ENCODE measurements at places on chromosomes 3 and 15.
A peak's percentile ranks its signal among the peaks of the same experiment; 100 is the strongest.

DNA sequence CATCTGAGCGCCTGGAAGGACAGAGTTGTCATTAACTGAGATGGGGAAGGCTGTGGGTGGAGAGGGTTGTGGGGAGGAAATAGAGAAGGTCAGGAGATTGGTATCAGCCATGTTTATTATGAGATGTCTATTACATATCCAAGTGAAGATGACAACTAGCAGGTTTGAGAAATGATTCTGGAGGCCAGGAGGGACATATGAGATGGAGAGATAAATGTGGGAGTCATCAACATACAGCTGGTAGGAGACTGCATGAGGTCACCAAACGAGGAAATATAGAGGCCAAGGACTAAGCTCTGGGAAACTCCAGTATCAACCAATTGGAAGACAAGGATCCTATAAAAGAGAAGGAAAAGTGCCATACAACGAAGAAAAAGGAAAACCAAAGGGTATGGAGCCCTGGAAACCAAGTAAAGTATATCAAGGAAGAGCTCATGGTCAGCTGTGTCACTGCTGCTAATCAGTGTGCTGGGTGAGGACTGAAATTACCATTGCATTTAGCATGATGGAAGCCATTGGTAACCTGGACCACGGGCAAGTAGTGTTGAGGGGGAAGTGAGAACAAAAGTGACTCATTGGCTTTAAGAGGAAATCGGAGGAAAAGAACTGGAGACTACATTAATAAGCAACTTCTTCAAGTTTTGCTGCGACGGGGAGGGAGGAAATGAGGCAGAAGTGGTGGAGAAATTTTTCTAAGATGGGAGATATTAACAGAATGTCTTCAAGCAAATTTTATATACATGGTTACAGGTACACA, 14.0 kb upstream of the UACA start:
- DNase-seq, result no peak

GRCh38 chr3:126353694-126354321, 3.4 kb downstream of the KLF15 start:
- no peak for DNase-seq

GRCh38 chr3:102339671-102340070, 95.1 kb upstream of the ZPLD1 start:
- no peak for DNase-seq

- DNase-seq, result no peak
Measured at GRCh38 chr3:197306374-197307086, 8.1 kb upstream of the DLG1 start.

DNA sequence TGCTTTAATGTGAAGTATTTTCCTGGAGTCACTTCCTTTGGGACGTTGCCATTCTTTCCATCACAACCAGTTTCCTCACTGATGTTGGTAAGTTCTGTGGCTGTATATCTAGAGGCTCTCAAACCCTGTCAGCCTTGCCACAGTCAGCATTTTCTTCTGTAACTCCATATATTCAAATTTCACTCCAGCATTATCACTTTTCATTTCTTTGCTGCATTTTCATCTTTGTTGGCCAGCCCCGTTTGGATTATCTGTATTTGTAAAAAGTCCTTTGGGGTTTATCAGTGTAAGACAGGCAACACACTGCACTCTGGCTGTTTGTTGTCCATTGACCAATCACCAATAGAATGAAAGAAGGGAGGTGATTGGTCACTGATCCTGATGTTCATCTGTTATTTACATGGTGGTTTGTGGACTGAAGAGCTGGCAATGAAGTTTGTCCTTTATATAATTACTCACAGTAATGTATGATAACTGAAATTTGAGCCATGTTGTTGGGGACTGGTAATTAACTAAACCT, 20.3 kb downstream of the GMPS start:
- no peak for DNase-seq

GRCh38 chr3:43879166-43879565, 188.4 kb downstream of the ABHD5 start:
- no peak for DNase-seq

- peak; percentile 6 for DNase-seq
Measured at GRCh38 chr15:75650908-75651809, 3.4 kb downstream of the SNX33 start.

GRCh38 chr3:170096342-170096741, 58.5 kb downstream of the GPR160 start:
- DNase-seq, result no peak

DNA sequence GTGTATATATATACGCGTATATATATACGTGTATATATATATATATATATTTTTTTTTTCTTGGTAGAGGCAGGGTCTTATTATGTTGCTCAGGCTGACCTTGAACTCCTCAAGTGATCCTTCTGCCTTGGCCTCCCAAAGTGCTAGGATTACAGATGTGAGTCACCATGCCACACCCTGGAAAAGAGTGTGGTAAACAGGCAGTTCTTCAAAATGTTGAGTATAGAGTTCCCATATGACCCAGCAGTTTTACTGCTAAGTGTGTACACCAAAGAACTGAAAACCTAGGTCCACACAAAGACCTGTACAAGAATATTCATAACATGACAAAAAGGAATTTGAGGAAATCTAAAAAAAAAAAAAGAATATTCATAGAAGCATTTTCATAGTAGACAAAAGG, 71.8 kb upstream of the GCNT3 start:
- DNase-seq, result no peak

GRCh38 chr3:45774581-45775521, 21.5 kb downstream of the SLC6A20 start:
- no peak for DNase-seq

All from midbrain (tissue), 1 donor.